Panc1 (cell line): ENCODE measurements at places on chromosomes 1 and 21. TPM values are rescaled to one million over a fixed set of nuclear protein-coding genes. Genes with fewer than 3 reads are reported as not detected.

- no peak overlapping the region for H3K4me3 ChIP-seq
- H3K4me1 ChIP-seq = peaks cover 60% of the 10 kb centered on the region
- H3K27me3 ChIP-seq = no peaks in the 10 kb centered on the region
- no peaks in the 10 kb centered on the region for H3K36me3 ChIP-seq
- peak overlapping the region; percentile 24; the same call in 1 of the 2 replicates for H3K27ac ChIP-seq
- no peak for DNase-seq
Measured at GRCh38 chr21:26153758-26154157, 16.8 kb downstream of the APP start.

Gene SGIP1
- 1.6 TPM for total RNA-seq

DNA sequence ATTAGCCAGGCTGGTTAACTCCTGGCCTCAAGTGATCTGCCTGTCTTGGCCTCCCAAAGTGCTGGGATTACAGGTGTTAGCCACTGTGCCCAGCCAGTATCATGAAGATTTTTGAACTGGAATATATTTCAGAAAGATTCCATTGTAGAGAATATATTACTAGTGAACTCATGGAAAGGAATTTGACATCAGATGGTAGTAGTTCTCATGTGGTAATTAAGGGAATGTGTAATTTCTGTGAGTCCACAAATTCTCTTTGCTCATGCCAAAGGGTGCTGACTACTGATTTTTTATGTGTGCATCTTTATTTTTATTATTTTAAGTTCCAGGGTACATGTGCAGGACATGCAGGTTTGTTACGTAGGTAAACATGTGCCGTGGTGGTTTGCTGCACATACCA, 10.4 kb downstream of the DTL start:
- H3K36me3 ChIP-seq = peaks cover 10% of the 10 kb centered on the region
- DNase-seq = no peak
- H3K27me3 ChIP-seq = no peaks in the 10 kb centered on the region

DNA sequence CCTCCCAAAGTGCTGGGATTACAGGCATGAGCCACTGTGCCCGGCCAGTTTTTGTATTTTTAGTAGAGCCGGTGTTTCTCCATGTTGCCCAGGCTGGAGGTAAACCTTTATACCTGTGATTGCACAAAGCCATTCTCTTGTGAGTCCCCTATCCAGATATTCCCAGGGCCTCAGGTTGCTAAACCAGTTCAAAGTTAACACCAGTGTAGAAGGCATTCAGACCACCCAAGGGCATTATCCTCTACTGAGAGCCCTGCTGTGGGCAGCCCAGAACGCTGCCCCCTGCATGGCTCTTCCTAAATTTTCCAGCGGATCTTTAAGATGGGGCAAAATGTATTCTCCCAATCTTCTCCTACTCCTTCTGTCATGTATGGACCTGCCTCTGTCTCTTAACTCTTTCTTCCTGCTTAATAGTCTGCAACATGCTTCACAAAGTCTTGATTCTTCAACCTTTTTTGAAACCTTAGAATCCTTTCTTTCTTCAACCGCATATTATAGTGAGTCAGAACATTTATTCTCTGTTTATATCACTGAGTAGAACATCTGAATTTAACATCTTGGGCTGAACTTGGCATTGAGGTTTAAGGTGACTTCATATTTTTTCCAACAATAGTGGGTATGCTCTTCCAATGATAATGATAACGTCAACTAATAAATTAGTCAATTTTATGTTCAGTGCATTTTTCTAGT, 36.0 kb downstream of the UBE4B start:
- H3K27me3 ChIP-seq = no peaks in the 10 kb centered on the region
- H3K4me3 ChIP-seq = no peak overlapping the region

DNA sequence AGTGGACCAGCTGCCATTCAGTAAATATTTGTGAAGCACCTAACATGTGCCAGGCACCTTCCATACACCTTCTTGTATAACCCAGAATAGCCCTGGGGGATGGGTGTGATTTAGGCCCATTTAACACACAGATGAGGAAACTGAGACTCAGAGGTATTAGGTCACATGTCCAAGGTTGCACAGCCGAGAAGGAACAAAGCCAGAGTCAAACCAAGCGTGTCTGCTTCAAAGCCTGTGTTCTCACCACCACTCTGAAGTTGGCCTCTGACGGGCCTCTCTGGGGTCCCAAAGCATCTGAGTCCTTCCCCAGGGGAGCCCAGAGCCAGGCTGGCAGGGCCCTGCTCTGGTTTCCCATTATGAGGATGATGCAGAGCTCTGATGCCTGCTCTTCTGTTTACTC, 65.1 kb downstream of the LACTBL1 start:
- DNase-seq = no peak
- no peaks in the 10 kb centered on the region for H3K4me1 ChIP-seq
- no peak overlapping the region for H3K27ac ChIP-seq
- H3K36me3 ChIP-seq = no peaks in the 10 kb centered on the region
- H3K4me3 ChIP-seq = no peak overlapping the region
- no peaks in the 10 kb centered on the region for H3K27me3 ChIP-seq

Gene KLHDC8A
- total RNA-seq = 0.31 TPM

Gene FCGR3A
- total RNA-seq = 0.13 TPM

DNA sequence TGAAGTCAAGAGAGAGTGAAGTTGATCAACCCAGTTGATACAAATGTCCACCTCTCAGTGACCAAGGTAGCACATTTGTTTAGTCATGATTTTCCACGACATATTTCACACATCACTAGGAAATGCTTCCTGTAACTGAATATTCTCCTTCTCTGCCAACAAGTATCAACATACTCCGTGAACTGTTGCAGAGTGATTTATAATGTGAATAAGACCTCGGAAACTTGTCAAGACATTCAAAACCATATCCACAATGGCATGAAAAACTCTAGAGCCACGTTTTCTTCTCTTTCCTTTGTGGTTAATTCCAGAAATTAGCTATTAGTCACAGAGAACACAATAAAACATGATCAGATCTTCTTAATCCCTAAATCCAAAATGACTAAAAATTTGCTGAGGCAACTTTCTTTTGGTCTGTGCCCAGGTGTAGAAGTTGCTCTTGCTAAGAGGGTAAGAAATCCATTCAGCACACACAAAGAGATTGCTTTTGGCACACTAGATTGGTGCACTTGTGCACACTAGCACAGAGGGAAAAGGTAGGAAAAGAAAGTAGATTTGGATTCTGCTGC, 244.3 kb upstream of the NRIP1 start:
- H3K4me1 ChIP-seq = no peaks in the 10 kb centered on the region
- H3K27ac ChIP-seq = no peak overlapping the region
- DNase-seq = no peak
- no peaks in the 10 kb centered on the region for H3K27me3 ChIP-seq
- no peak overlapping the region for H3K4me3 ChIP-seq

- no peak overlapping the region for H3K4me3 ChIP-seq
- no peak for DNase-seq
- no peaks in the 10 kb centered on the region for H3K36me3 ChIP-seq
Measured at GRCh38 chr1:1179983-1180861, 6.5 kb downstream of the TTLL10 start.
